DND-41 (cell line): ENCODE measurements at places on chromosomes 6 and 20.

- no peak for DNase-seq
These were observed 631.2 kb upstream of the SYNCRIP start for GRCh38 chr6:86273936-86274335.

GRCh38 chr20:564192-564591 is 20.6 kb upstream of the CSNK2A1 start:
- DNase-seq = no peak

DNA sequence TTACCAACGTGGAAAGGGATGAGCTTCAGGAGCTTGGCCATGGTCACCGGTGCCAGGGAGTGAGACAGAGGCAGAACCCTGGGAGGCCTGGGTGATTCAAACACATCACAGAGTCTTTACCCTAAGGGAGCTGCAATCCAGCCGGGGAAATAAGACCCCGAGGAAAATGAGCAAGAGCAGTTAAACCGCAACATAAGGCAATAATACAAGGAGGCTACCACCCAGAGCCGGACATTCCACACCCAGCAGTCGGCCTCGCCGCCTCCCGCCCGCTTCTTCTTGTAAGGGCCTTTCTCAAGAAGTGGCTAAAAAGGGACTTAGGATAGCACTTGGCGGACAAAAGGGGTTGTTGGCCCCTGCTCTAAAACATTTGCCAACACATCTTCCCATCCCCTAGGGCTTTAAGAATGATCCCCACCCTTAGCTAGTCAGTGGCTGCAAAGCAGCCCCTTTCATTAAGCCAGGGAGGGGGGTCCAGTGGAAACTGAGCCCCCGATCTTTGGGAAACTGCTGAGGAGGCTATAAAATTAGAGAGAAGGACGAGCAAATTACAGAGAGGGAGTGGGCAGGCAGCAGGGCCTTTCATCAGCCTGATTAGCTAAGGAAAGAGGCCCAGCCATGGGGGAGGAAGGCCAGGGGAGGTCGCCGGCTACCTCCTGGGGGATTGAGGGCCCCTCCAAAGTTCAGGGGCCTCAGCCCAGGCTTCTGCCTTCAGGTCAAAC is 34.3 kb downstream of the SNX5 start:
- no peak for DNase-seq

GRCh38 chr6:29590218-29590808 is 5.4 kb downstream of the OR2H2 start:
- no peak for DNase-seq

DNA sequence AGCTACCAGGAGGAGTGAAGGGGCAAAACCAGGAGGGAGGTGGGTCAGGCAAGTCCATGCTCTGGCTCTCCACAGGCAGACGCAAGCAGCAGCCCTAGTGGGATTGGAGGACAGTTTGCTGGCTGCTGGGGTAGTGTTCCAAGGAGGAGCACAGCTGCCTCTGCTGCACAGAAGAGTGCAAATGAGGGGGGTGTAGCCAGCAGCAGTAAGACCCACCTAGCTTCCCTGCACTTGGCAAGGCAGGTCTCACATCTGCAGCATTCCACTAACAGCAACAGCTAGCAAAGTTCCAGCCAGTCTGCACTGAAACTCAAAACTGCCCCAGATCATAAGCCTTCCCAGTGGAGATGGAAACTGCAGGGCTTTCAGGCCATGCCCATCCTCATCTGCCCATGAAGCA is 405.0 kb downstream of the UTRN start:
- DNase-seq = no peak
